ENCODE measurements at places on chromosomes 5 and 9.

DNA sequence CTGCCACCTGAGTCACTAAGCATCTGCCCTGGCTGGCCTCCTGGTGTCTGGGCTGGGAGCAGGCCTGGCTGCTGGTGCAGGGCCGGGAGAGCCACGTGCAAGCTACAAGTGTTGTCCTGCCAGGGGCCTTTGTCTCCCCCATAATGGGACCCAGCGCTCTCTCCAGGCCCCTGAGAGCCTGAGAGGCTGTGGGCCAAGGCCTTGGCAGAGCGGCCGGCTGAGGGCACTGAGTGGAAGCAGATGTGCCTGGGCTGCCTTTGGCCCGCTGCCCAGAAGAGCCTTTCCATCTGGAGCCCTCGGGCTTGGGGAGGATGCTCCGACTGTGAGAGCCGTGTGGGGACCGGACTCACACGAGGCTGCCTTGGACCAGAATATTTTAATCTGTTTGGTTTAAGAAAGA, 185.5 kb downstream of the RGS3 start:
- DNase-seq: peak; percentile 76

- DNase-seq: no peak
These were observed 215.5 kb downstream of the GAPVD1 start for GRCh38 chr9:125477089-125477544.

DNA sequence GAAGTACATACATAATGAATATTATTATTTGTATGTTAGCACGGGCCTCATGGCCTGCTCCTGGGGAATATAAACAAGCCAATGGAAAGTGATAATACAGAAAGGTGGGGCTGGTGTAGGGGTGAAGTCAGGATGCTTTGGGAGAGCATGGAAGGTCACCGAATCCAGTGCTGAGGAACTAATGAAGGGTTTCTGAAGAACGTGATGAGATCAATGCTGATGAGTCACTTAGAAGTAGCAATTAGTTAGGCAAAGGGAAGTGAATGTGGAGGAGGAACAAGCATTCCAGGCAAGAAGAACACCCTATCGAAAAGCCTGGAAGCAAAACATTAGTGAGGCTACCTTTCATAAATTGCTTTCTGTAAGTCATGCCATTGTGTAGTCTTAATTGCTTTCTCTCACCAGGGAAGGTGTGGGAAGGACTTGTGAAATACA, 2.1 kb downstream of the ANXA1 start:
- DNase-seq: no peak

DNA sequence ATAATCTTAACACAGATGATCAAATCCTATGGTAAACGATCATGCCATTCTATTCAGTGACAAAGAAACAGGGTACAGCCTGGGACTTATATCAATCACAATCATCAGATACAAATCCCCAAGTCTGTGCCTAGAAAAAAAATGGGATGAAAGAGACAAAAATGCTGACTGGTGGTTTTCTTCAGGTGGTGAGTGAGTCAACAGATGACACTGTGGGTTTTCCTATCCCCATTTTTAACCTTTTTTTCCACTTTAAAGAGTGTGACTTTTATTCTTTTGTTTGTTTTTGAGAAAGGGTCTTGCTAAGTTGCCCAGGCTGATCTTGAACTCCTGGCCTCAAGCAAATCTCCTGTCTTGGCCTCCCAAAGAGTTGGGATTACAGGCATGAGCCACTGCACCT, 3.2 kb downstream of the CIZ1 start:
- DNase-seq: no peak

GRCh38 chr5:148474025-148474511, 90.3 kb downstream of the FBXO38 start:
- no peak for DNase-seq

GRCh38 chr5:93571114-93571949, 9.7 kb downstream of the NR2F1-AS1 start:
- no peak for DNase-seq

DNA sequence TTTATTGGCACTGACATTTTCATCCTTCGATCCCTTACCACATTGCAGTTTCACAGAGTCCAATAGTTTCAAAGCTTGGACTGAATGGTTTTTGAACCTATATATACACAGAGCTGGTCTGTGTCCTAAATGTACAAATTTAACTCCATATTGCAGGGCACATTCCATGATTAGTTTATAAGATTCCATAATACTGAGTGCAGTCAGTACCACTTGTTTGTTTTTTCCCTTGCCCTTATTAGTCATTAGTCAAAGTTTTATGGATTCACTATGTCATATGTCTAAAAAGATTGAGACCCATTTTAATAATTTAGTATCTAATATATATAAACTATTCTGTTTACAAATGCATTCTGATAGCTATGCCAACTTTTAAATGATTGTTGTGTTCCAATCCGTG, 654.8 kb upstream of the MEF2C start:
- DNase-seq: no peak

Measured in SHP77 treated with DMSO at 0.1 percent for 48 hours (cell line).